NCI-H2029 treated with DMSO at 0.1 percent for 48 hours (cell line): ENCODE measurements at places on chromosomes 12 and 14.
A peak's percentile ranks its signal among the peaks of the same experiment; 100 is the strongest.

DNA sequence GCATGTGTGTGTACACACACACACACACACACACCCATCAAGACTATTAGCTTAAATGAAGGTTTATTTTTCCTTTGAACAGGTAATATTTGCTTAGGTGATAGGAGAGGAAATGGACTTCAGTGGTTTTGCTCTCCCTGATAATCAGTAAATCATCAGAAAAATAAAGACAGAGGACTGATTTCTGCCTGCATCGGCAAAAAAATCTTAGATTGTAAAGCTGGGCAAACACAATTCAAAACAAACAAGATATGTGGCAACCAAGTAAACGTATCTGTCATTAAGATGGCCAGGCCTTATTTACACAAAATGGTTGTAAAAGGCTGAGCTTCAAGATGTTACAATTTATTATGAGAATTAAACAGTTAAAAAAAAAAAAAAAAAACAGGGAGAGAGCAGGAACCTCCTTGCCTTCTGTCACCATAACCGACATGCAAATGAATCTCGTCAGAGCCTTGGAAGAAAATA is 31.3 kb downstream of the PRKD1 start:
- DNase-seq = peak; percentile 61

DNA sequence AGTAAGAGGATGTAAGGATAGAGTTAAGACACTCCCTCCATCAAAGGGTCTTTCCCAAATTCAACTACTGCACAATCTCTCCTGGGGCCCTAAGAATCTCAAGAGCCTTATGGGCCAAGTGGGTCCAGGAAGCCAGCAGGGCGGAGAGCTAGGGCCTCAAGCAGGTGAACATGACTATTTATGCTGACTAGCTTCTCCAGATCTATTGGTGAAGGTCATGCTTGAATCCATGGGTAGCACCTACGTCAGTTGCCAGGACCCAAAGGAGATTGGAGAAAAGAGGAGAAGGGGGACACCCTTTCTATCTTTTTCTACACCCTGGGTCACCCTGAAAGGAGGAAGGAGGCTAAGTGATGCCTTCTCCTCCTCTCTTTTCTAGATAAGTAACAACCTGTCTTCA is 534.2 kb upstream of the MIS18BP1 start:
- DNase-seq = no peak

- no peak for DNase-seq
Observed at GRCh38 chr14:101369194-101369915, 191.9 kb upstream of the DIO3 start.

GRCh38 chr12:100986595-100987547 is 192.3 kb downstream of the ANO4 start:
- DNase-seq = no peak

- peak; percentile 70 for DNase-seq
Observed at GRCh38 chr14:90383126-90383730, 13.6 kb upstream of the CALM1 start.

GRCh38 chr12:68250454-68250853 is 3.0 kb downstream of the IL22 start:
- DNase-seq = no peak

GRCh38 chr12:91817517-91817916 is 328.1 kb downstream of the BTG1 start:
- no peak for DNase-seq

DNA sequence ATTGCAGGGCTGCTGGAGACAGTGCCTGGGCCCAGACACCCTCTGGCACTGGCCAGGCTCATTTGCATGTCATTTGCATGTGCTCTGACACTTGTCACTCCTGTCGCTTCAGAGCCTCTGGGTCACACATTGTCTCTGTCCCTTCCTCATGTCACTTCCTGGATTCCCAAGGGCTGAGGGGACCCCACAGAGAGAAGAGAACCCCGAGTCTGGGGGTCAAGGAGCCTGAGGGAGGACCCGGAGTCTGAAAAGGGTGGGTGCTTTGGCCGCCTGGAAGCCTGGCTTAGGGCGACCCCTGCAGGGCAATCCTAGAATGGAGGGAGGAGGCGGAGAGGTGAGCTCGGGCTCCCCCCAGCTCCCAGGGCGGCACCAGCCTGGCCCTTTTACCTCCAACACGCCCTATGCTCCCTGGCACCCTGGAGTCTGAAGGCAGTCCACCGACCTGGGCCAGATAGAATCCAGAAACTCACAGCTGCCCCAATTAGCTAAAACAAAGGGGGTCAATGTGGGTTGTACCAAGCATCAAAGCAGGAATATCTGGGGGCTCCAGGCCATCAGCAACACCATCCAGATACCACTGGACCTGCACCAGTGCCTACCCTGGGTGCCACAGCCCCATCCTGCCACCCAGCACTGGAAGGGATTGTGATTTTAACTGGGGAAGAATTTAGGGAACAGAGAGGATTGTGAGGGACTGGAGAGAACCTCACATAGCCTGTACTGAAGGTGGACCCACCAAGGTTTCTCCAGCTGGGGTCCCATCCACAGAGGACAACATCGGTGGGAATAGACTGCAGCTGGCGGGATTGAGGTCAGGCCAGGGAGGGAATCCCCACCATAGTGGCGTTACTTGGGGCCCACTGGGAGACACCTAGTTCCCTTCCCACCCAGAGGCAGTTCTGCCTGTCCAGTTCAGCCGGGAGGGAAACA is 21.8 kb upstream of the KRT78 start:
- DNase-seq = no peak

DNA sequence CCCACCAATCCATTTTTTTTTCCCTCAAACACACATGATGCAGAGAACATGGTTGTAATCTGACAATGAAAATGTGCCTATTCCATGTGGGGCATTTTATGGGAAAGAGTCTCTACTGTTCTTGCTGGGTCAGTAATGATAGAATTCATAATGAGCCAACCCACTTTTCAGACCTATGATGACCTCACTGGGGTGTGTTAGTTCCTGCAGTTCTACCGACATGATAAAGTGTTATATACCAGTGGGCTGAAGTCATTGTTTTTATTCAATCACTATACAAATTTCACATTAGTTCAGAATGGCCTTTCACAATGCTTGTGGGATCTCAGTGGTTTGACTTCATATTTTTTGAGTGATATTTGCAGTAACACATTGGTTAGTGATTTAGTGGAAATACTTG is 47.5 kb downstream of the PPFIBP1 start:
- DNase-seq = no peak

DNA sequence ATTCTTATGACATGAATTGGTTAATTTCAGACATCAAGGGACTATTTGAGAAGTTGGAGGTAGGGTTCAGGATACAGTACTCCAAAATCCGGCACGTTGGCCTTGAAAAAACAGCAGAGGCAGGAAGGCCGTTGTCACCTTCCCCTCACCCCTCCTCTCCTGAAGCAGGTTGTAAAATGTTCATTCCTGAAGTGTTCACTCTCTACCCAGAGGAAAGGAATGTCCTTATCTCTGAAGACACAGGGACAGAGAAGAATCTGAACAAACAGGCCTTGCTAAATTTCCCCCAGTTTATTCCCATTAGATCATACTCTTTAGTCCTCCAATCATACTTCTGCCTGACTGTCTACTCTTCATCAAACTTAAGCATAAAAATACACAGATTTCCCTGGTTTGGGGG is 313.6 kb downstream of the ZFP36L1 start:
- DNase-seq = no peak

DNA sequence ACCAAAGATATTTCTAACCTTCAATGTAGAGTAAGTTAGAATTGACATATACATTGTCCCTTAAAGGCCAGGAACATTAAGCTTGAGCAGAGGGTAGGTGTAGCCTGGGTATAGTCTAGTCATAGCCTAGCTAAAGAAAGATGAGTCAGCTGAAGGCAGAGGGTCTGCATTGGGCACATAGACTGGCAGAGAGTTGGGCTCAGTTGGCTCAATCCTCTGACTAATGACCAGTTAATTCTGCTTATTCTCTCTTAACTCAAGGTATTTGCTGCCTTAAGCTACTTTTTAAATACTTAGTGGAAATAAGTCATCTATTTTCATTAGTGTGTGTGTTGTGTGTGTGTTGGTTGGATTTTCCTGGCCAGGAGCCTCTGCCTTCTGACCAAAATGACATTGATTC is 467.1 kb downstream of the RAD51B start:
- DNase-seq = no peak

GRCh38 chr12:132253698-132254480 is 75.5 kb downstream of the GALNT9 start:
- no peak for DNase-seq

DNA sequence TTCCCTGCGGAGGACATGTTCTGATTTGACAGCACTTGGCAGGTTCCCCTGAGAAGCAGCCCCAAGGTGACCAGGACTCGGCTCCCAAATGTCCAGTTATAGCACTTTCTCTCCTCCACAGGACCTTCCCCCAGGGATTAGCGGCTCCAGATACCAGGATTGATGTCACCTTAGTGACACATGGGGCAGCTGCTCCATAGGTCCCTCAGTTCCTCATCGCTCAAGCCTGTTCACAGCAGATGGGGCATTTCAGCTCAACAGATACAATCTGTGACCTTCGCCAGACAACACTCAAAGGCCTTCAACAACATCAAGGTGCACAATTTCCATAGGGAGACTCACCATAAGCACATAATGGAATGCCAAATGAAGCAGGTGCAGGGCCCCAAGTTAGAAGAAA is 67.9 kb upstream of the ZFP36L1 start:
- DNase-seq = no peak

DNA sequence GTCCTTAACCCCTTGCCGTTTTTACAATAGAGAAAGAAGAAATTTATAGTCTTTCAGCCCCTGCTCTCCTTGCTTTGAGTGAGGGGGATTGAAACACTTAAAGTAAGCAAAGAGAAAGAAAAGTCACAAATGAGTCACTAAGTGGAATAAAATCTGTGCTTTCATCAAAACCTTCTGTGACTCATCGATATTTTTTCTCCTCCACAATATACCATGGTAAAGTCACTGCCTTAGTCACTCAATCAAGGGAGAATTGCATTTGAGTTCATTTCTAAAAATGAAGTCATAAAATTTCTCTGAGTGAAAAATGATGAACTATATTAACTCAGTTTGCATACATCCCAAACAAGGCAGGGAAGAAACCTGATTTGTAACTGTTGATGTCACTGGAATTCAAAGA is 470.3 kb downstream of the FOXG1 start:
- no peak for DNase-seq

- no peak for DNase-seq
Observed at GRCh38 chr12:5388581-5389535, 43.0 kb upstream of the NTF3 start.

DNA sequence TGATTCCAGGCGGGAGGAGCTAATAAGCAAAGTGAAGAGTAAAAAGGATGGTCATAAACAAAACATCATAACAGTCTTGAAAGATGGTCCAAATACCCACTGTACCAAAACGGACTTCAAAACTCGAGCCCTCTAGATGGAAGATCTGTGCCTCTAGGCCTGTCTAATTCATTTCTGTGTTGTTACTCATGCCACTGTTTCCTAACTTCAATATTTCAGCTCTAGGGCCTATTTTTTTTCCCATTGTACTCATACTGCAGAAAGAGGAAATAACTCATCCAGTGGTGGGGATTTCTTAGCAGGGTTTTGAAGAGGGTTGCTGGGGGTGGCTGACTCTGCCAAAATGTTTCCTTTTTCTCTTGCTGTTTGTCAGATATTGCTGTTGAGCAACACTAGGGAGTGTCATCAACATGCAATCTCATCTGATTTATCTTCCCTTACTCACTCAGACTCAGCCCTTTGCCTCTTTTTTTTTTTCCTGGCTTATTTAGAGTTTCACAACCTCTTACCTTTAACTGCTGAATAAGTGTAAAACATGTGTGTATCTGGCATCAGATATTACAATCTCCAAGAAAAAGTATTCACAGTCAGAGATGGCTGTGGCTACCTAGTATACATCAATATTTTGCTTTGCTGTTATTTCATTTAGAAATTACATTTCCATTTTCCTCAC is 189.6 kb downstream of the DUSP6 start:
- DNase-seq = no peak

- no peak for DNase-seq
Observed at GRCh38 chr12:39426636-39427240, 16.2 kb downstream of the KIF21A start.
